ENCODE measurements at places on chromosomes 13 and 19.

DNA sequence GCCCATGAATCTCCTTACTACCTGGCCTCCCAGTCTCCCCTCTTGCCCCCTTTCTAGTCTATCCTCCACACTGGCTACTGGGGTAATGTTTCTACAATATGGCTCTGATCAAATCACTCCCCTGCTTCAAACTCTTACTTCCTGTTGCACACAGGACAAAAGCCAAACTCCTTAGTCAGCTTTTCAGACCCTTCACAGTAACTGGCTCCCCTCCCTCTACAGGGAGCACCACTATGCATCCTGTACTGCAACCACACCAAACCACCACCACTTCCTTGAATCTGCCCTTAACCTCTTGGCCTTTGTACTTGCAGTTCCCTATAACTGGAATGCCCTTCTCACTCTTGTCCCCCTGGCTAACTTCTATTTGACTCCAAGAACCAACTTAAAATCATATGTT is 32.2 kb downstream of the DEDD2 start:
- DNase-seq: no peak

- no peak for DNase-seq
Observed at GRCh38 chr13:62524498-62524897, 1108.8 kb upstream of the PCDH20 start.

GRCh38 chr19:10289167-10289835 is 451 bp upstream of the ICAM5 start:
- no peak for DNase-seq

- DNase-seq: no peak
Observed at GRCh38 chr13:23750383-23751121, 138.6 kb downstream of the MIPEP start.

GRCh38 chr13:100789481-100789880 is 114.9 kb upstream of the TMTC4 start:
- no peak for DNase-seq

GRCh38 chr13:48475230-48475629 is 57.6 kb downstream of the RCBTB2 start:
- no peak for DNase-seq

DNA sequence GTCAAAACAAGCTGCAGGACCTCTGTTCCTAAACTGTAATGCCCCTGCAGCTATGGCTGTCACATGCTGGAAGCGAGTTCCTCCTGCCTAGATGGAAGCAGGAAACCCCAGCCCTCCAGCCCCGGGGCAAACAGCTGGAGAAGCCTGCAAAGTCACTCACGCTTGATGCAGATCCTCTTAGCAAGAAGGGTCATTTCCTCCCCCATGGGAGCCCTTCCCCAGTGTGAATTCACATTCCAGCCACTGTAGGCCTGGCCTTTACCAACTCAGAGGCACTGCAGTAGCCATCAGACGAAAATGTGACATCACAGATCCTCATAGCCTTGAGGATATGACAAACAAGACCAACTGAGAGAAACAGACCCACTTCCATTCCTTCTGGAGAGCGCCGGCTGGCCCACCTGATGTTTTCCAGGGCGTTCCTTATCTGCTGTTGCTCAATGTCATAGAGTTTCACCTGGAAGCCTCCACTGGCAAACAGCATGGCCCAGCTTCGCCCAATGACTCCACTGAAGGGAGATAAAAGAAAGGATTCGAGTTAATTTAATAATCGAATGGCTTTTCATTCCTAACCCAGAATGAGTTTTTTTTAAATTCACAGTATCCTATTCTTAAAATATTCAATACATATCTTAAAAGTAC is 13.5 kb downstream of the CRYL1 start:
- DNase-seq: no peak

- DNase-seq: no peak
Observed at GRCh38 chr19:19076476-19076875, 12.7 kb downstream of the SLC25A42 start.

DNA sequence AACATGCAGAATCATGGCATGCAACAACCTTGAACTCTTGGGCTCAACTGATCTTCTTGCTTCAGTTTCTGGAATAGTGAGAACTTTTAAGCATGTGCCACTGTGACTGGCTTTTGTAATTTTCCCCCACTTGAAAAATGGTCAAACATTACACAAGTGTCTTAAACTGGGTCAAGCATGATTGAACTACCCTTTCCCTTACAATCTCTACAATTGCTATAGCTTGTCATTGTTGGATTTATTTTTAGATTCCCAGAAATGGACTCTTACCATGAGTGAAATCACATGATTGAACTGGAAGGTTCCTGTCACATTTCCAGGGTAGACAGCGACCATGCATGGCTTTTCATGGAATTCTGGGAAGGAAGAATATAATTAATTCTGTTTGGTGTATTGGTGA is 102.2 kb upstream of the TUBA3C start:
- no peak for DNase-seq

- no peak for DNase-seq
Observed at GRCh38 chr19:51905206-51905605, 389 bp upstream of the ZNF649 start.

DNA sequence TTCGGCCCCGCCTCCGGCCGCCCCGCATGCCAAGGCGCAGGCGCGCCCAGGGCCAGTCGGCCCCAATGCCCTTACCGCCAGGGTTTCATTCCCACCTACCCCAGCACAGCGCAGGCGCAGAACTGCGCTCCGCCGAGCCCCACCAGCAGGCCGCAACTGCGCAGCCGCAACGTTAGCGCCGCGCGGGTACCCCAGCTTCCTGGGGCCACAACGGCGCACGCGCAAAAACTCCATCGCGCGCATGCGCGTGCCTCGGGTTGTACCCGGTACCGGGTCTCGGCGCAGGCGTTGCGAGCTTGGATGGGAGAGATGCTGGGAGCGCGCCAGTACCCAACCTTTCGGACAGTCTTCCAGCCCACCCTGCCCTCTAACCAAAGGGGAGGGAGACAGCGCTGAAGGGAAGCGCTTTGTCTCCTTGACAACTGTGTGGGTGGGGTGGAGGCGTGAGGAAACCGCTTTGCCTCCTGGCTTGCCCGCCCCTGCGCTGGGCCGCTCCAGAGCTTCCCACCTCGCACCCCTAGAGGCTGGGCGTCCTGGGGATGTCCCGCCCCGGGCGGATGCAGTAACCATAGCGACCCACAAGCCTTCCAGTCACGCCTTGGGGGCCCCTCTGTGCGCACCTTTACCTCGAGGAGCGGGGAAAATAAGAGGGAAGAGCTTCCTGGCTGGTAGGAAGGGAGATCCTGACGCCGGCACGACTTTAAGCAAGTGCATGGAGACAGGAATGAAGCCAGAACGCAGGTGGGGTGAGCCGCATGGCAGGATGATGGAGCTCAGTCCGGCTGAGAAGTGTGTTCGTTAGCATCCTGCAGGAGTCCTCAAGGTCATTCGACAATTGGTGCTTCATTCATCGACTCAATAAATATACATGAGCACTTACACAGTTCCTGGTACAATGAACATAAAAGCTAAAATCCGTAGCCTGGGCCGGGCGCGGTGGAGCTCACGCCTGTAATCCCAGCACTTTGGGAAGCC is 525 bp upstream of the MYPOP start:
- peak; percentile 78 for DNase-seq

DNA sequence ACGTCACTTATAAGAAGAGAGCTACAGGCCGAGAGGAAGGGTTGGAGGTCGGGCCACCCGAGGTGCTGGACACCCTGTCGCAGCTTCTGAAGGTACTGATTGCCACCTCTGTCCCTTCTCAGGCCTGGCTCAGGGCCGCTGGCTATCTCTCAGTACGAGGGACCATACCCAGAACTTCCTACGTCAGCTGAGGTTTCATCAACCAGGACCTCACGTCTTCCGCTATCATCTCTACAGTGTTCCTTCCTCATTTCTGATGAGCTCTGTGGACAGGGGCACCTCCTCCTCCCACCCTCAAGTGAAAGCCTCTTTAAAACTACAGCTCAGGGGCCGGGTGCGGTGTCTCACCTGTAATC is 58.2 kb upstream of the USE1 start:
- no peak for DNase-seq

- peak; percentile 17 for DNase-seq
Observed at GRCh38 chr19:4624301-4624700, 15.0 kb upstream of the TNFAIP8L1 start.

GRCh38 chr19:46946611-46947238 is 72.9 kb upstream of the NPAS1 start:
- no peak for DNase-seq

DNA sequence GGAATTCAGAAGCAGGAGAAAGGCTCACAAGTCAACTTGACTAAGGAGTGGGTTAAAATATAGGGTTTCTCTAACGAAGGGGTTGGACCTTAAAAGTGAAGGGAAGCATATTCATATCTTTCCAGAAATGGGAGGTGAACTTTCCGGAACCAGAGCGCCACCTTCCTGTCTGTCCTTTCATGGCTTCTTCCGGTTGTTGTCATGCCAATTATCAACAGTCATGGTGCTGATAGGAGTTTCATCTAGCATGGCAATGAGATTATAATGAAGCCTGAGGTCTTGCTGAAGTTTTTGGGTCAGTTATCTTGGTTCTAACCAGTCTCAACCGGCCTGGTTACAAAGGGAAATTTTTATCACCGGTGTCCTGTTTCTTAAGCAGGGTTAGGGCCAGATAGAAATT is 162.9 kb upstream of the NBEA start:
- no peak for DNase-seq
